ENCODE measurements at places on chromosomes 13 and 19.

DNA sequence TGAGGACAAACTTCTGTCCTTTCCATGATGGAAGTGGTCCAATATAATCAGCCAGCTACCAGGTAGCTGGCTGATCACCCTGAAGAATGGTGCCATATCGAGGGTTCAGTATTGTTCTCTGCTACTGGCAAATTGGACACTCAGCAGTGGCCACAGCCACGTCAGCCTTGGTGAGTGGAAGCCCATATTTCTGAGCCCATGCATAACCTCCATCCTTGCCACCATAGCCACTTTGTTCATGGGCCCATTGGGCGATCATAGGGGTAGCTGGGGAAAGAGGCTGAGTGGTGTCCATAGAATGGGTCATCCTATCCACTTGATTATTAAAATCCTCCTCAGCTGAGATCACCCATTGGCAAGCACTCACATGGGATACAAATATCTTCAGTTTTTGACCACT, 565.8 kb downstream of the IRS2 start:
- no peak for DNase-seq

DNA sequence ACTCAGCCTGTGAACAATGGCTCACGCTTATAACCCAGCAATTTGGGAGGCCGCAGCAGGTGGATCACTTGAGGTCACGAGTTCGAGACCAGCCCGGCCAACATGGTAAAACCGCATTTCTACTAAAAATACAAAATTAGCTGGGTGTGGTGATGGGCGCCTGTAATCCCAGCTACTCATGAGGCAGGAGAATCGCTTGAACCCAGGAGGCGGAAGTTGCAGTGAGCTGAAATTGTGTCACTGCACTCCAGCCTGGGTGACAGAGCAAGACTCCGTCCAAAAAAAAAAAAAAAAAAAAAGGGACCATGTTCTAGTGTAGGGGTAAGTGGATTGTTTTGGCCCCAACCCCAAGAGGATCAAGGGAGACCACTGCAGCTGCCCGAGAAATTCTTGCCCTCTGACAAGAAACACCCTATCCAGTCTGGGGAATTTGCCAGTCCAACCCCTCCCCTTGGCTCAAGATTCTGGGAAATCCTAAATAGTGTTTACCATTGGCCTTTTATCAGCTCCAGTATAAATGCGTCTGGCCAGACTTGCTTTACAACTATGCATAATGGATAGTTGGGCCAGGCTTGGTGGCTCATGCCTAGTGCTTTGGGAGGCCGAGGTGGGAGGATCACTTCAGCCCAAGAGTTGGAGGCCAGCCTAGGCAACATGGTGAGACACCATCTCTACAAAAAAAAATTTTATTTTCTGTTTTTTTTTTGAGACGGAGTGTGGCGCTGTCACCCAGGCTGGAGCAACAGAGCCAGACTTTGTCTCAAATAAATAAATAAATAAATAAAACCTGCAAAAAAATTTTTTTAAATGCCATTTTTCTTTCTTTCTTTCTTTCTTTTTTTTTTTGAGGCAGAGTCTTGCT, 5.1 kb upstream of the DHDH start:
- no peak for DNase-seq

GRCh38 chr13:113806104-113806471, 47.1 kb downstream of the TMEM255B start:
- DNase-seq: no peak

GRCh38 chr13:50224534-50224933, 209.3 kb downstream of the KCNRG start:
- DNase-seq: no peak

DNA sequence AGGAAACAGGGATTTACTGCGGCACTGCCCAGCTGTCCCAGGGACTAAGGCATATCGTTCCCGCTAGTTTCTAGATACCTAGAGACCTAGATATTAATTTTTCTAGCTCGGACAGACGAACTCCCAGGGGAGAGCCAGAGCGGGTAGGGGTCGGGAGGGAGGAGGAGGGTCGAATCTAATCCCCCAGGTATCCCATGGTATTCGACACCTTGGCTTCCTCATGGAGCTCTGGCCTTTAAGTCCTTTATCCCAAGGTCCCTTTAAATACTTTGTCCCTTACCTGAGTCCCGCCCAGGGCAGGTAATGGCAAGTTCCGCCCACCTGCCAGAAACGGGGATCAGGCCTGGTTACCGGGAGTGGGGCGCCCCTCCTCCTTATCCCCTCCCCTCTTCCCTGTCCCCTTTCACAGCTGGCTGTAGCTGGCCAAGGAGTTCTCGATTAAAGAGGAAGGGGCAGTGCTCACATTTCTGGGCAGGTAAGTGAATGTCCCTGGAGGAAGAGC, at the start of gene PRRG2:
Gene PRRG2 (plus strand): TSS at position 310 of the 502 bp plus-strand sequence. CDS start 1,904 bp downstream, outside the sequence.
- DNase-seq: no peak

- DNase-seq: no peak
Measured at GRCh38 chr19:23801803-23802202, 43.1 kb upstream of the ZNF681 start.

GRCh38 chr19:53007200-53007599, 6.5 kb upstream of the ERVV-1 start:
- DNase-seq: no peak

- no peak for DNase-seq
Measured at GRCh38 chr19:30877661-30878113, 471.5 kb downstream of the TSHZ3 start.

- no peak for DNase-seq
Measured at GRCh38 chr13:85742355-85742754, 56.9 kb downstream of the SLITRK6 start.

DNA sequence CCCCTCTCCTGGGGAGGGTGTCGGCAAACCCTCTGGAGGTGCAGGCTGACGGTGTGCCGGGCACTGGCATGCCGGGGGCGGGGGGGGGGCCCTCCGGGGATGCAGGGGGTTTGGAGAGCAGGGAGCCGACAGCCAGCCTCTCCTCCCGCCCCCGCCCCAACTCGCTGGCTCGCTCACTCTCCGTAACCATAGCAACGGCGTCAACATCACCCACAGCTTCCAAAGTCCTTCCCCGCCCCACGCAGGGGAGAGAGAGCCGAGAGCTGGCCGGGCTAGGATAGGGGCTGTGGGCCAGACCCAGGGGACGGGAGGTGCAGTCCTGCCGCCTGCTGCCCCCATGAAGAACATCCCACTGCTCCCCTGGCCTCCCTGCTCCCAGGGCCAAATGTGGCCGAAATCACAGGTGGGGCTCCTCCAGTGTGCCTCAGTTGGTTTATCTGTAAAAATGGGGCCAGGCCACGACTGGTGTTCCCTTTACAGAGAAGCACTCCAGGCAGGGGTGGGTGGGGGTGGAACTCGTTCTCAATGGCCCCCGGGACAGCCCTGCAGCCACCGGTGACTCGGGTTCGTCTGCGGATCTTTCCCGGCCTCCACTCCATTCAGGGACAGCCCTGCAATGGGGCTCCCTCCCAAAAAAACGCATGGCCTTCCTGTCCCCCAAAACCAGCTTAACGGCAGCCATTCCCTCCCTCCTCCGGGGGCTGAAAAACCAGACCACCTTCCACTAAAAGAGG, 3.2 kb downstream of the KLF16 start:
- no peak for DNase-seq

- DNase-seq: no peak
Measured at GRCh38 chr19:4531562-4532165, 3.4 kb downstream of the PLIN5 start.

- DNase-seq: no peak
Measured at GRCh38 chr19:12603714-12604113, 6.9 kb downstream of the ZNF490 start.

DNA sequence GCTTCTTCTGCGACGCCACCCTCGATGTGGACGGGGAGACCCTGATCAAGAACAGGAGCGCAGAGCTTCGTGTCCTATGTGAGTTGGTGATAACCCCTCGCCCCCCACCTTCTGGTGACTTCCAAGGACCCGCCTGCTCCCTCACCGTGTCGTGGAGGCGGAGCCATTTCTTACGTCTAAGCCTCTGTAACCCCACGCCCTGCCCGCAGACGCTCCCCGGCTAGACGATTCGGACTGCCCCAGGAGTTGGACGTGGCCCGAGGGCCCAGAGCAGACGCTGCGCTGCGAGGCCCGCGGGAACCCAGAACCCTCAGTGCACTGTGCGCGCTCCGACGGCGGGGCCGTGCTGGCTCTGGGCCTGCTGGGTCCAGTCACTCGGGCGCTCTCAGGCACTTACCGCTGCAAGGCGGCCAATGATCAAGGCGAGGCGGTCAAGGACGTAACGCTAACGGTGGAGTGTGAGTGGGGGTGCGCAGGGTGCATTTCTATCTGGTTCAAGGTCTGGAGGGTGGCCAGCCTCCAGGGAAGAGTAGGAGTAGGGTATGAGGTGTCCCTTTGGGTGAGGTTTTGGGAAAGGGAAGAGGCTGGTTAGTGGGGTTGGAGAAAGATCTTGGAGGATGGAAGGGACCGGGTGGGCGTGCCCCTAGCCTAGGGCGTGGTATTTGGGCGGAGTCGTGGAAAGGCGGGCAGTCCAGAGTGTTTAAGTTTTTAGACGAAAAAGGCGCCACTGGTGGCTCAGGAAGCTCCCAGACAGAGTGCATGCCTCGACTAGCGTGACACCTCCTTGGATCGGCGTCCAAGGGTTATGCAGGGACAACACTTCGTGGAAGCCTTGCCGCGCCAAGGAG, 3.3 kb downstream of the ICAM5 start:
- no peak for DNase-seq

GRCh38 chr13:69565334-69565733, 542.3 kb upstream of the ATXN8OS start:
- DNase-seq: no peak

DNA sequence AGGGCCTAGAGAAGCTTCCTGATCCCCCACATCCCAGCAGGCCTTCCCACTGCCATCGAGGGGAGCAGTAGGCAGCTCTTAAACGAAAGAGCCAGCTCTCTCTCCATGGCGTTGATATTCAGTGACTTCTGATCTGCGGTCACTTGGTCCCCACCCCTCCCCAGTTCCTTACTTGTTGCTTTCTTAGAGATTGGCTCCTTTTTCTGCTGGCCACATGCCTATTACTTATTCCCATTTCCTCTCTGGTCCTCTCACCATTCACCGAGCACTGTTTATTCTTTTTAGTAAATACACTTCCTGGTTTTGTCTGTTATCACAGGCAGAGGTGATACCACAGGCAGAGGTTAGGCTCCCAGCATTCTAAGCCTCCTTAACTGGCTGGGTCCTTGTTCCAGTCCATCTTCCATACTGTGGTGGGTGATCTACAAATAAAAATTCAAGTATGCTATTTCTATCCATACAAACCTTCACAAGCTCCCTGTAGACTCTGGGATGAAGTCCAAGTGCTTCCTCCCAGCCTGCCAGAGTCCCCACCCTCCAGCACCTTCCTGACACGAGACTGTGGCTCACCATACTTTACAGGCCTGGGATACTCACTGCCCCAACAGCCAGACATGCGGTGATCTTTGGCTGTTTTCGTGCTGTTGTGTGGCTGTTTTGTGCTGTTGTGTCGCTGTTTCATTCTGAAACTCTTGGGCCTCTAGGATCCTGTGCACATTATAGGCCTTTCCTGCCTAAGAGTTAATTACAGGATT, 315.9 kb downstream of the ATP8A2 start:
- DNase-seq: no peak

DNA sequence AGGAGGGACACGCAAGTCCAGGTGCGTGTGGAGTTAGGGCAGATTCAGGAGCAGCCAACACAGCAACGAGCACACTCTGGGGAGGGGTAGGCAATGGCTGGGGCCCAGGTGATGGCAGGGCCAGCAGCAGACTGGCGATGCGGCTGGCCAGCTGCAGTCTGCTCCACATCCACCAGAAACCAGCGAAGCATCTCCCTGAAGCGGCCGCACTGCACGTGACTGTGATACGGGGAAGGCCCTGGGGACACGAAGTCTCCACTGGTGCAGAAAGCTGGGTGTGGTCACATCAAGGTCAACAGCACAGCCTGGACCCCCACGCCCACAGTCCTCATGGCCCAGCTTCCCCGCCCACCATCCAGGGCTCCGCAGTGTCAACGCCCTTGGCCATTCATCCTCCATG, 21.3 kb upstream of the EPHX3 start:
- DNase-seq: no peak

- no peak for DNase-seq
Measured at GRCh38 chr13:102401265-102401664, 583 bp downstream of the FGF14 start.

DNA sequence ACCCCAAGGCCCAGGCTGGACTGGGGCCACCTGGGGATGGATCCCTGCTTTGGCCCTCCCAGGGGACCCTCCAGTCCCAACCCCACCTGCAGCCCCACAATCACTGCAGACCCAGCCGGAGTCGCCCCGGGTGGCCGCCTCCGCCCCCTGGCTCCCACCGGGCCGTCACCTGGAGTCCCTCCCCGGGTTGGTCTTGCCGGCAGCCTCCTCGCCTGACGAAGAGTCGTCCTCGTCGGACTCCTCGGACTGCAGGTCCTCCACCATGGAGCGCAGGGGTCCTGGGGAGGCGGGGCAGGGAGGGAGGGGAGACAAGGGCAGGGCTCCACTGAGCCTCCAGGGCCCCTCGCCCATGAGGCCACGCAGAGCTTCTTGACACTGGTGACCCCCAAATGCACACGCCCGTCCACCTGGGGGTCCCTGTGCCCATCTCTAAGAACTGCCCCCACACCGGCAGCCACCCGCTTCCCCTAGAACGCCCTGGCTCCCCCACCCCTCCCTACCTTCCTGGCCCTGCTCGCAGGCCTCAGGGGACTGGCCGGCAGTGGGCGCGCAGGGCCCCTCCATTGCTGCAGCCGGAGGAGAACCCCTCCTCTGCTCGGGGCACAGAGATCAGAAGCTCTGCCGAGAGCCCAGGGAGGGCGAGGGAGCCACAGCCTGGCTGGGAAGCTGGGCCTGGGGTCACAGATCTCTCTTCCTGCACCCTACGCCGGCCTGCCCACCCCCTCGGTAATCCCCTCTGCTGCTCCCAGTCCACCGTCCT, 63.4 kb downstream of the MLLT1 start:
- no peak for DNase-seq

DNA sequence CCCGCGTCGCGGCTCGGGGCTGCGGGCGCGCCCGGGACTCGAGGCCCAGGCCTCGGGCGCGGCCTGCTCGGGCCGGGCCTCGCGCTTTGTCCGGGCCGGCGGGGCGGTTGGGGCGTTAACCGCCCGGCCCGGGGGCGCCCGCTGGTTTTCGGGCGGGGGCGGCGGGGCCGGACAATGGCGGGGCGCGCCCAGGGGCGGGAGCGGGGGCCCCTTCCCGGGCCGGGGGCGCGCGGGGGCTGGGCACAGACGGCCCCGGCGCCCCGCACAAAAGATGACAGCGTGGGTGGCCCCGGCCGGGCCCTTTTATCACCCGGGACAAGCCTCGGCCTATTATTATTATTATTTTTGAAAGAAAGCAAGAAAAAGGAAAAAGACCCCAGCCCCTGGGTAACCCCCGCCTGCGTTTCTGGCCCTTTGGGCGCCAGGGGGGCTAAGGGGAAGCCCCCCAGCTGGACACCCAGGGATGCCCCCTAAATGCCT, 419 bp downstream of the KDM4B start:
- no peak for DNase-seq

DNA sequence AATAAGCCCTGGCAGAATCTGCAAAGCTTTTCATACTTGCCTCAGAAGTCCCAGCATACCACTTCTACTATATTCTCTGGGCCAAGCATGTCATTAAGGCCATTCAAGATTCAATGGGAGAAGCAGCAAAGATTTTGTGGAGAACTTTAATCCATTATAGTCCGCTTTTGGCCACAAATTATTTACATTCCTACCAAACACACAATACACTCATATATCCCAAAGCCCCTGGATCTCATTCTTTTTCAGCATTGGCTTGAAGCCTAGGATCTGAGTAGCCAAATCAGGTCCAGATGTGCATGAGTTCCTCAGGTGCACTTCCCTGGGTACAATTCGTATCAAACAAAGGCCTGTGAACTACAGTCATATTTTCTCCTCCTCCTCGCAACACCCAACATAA, 203.4 kb downstream of the NDFIP2 start:
- no peak for DNase-seq

GRCh38 chr13:110471833-110472162, 89.7 kb downstream of the RAB20 start:
- DNase-seq: no peak

Data from omental fat pad (tissue), 4 donors.